Fibroblast of the aortic adventitia (primary cell): ENCODE measurements at places on chromosomes 11 and 22. TPM values are rescaled to one million over a fixed set of nuclear protein-coding genes. Genes with fewer than 3 reads are reported as not detected.

CALCA gene
- total RNA-seq: not detected in 2 replicates

FOLH1 gene
- not detected in 2 replicates for total RNA-seq

NPAS4 gene
- total RNA-seq: 0.18 TPM in 1 of 2 replicates, not detected in the other

PLAAT3 gene
- 9.0 and 71.9 TPM in 2 replicates for total RNA-seq

SLC37A2 gene
- 0.08 and 0.63 TPM in 2 replicates for total RNA-seq

RASL10A gene
- total RNA-seq: not detected in 2 replicates

IGLL1 gene
- not detected in 2 replicates for total RNA-seq

SEC14L3 gene
- total RNA-seq: not detected in 2 replicates

PPP1CA gene
- 97.6 and 129 TPM in 2 replicates for total RNA-seq

TH gene
- total RNA-seq: not detected in 2 replicates

RIMBP3B gene
- total RNA-seq: 0.09 TPM in 1 of 2 replicates, not detected in the other

OR2AT4 gene
- under 0.01 TPM in 1 of 2 replicates, not detected in the other for total RNA-seq

MYO7A gene
- total RNA-seq: 0.33 and 0.45 TPM in 2 replicates

GAB2 gene
- 13.7 and 16.4 TPM in 2 replicates for total RNA-seq

RASGRP2 gene
- 0.25 TPM in 1 of 2 replicates, not detected in the other for total RNA-seq

TPBGL gene
- 0.08 TPM in 1 of 2 replicates, not detected in the other for total RNA-seq

CRYAB gene
- 60.2 and 73.3 TPM in 2 replicates for total RNA-seq

IL17REL gene
- not detected in 2 replicates for total RNA-seq

TUBA8 gene
- total RNA-seq: 0.72 TPM in 1 of 2 replicates, not detected in the other

OR5P2 gene
- not detected in 2 replicates for total RNA-seq

GSTT2 gene
- 0.54 TPM in 1 of 2 replicates, not detected in the other for total RNA-seq

CRYBB3 gene
- not detected in 2 replicates for total RNA-seq

MRGPRX3 gene
- not detected in 2 replicates for total RNA-seq

ENTHD1 gene
- not detected in 2 replicates for total RNA-seq

IL18BP gene
- total RNA-seq: 1.1 and 2.2 TPM in 2 replicates
